Fibroblast of upper back skin (primary cell): ENCODE measurements at places on chromosomes 12 and 14.

DNA sequence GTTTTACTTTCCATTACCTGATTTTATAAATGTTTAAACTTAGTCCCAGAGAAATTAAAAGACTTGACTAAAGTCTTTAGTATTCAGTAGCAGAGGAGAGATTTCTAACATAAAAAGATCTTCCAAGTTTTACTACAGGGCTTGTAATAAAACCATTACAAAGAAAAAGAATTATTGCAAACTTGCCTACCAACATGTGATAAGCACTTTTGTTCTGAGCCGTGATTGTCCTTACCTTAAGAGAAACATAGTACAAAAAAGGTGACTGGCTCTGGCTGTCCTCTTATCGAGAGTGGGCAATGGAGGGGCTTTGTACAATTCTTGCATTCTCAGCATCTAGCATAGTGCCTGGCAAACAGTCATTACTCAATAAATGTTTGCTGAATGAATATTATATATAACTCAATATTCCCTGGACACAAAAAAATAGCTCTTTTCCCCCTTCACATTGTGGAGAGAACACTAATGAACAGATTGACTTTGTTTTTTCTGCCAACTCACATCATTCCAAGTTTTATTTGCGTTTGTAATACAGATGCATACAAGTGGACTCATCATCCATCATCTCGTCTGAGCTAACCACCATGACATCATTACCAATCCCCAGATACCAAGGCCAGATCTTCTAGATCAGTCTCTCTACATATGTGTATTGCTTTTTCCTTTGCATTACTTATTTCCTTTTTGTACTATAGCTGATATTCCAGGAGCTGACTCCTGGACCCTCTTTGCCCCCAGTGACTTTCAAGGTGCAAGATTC lies 192.8 kb upstream of the EEA1 start:
- peak; percentile 93 for DNase-seq

GRCh38 chr12:50049254-50050118 lies 7.9 kb upstream of the ASIC1 start:
- no peak for DNase-seq

DNA sequence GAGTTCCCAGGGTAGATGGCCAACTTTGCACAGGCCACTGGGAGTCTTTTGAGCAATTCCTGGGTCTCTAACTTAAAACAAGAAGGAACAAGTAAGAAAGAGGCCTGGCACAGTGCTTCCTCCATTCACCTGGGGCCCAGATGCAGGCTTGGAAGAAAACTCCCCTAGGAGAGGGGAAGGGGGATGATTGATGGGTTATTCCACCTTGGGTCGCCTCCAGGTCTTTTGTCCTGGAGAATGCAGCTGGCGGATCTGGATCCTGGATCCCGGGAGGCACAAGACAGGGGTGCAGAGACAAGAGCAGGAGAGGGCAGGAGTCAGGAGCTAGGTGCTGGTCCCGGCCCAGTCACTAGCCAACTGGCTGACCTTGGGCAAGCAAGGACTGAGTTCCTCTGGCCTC lies 74.5 kb downstream of the ESRRB start:
- DNase-seq = no peak

- DNase-seq = peak; percentile 62
Measured at GRCh38 chr14:100824091-100824551, 1.8 kb upstream of the MEG3 start.

GRCh38 chr14:21070083-21070609 lies at the start of gene ARHGEF40:
Gene ARHGEF40 (plus strand): TSS chr14:21070304. CDS start chr14:21070397, 93 bp downstream.
- peak; percentile 49 for DNase-seq

- no peak for DNase-seq
Measured at GRCh38 chr12:75921622-75922289, 109.8 kb downstream of the PHLDA1 start.
